SIG-M5 (cell line): ENCODE measurements at places on chromosomes 7 and 10.

- DNase-seq = no peak
Measured at GRCh38 chr10:44723619-44724325, 187.4 kb upstream of the TMEM72 start.

DNA sequence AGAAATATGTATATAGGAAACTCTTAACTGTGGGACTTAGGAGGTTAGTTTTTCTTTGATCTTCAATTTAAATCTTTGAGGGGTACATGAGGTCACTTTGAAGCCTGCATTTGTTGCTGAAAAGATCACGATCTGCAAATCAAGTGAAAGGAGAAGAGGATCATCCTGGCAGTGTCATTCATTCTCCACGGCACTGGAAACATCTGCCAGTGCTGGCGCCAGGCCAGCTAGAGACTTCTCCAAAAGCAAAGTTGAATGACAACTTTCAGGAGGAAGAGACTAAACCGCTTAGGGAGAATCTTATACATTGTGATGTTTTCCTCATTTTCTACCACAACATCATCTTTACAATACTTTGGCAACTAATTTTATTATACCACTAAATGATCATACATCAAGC, 42.5 kb downstream of the MRC1 start:
- no peak for DNase-seq

DNA sequence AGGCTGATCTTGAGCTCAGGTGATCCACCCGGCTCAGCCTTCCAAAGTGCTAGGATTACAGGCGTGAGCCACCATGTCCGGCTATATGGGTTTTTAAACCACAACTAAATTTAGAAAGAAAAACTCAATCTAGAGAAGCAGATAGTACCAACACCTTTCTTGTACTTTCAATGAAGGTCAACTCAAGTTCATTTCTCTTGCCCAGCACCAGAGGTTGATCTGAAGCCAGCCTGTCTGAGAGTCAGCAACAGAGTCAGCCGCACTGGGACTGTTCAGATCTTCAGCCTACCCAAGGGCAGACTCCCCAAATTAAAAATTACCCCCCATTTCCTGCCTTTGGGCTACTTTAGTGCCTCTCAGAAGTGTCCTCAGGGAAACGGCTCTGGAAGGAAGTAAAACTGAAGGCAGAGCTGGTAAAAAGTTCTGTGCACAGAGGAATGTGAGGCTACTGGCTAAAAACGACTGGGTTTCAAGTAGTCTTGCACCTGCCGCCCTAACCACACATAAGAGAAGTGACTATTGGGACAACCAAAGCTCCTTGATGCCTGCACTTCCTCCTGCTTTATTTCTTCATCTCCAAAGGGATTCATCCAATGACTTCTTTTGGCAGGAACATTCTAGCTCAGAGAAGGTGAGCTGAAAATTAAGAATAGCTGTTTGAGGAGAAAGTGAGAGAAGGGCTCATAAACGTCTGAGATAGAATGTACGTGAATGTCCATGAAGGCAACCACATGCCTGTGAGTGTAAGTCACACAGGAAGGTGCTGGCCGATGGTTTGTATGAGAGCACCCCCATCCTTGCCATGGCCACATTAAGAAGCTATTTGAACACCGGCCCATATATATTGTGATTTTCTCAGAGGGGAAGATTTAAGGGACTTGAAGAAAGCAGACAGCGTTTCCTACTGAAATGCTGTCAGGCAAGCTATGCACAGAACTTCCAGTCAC, 142.4 kb upstream of the PRR15 start:
- DNase-seq = no peak

GRCh38 chr10:13291821-13292773, 7.8 kb downstream of the PHYH start:
- no peak for DNase-seq

DNA sequence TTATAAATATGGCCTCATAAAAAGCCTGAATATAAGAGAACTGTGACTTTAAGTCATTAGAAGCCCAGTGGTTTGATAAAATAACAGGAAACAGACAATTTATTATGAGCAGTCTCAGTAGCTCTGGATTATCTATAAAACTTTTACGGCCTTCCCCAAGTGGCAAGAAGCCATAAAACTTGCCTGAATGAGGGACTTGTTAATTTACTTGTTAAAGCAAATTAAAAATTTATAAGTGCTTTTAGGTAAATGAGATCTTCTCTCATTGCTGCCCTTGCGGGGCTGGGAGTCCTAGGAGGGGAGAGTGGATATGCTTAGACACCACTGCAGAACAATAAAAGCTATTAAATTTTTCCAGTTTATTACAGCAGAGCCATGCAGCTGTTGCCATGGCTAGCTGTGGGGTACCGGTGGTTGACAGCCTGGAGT, 499.9 kb downstream of the AUTS2 start:
- no peak for DNase-seq

- no peak for DNase-seq
Measured at GRCh38 chr10:35194906-35195305, 68.3 kb downstream of the CREM start.

DNA sequence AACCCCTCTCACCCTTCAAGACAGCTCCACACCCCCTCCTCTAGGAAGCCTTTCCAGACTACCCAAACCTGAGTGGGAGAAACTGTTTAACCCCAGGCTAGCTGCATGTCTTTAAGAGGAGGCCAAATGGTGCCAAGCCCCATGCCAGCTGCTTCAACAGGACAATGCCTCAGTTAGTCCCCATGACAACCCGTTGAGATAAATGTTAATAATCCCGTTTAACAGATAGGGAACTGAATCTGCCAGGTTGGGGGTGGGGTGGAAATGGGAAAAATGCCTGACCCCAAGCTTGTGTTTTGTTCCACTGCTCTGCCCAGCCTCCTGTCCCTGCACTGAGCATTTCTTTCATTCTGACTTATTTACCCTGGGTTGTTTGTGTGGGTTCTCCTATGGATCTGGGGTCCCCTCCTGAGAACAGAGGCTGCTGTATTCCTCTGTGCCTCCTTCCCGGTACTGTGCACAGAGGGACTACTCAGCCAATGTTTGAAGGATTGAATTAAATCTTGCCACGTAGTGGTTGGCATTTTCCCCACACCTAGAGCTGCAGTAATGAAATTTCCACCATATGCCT, 452.6 kb upstream of the ZMIZ1 start:
- DNase-seq = no peak

GRCh38 chr7:117448655-117449054, 21.4 kb upstream of the ASZ1 start:
- DNase-seq = no peak

- no peak for DNase-seq
Measured at GRCh38 chr10:78349165-78349516, 315.5 kb downstream of the RPS24 start.

DNA sequence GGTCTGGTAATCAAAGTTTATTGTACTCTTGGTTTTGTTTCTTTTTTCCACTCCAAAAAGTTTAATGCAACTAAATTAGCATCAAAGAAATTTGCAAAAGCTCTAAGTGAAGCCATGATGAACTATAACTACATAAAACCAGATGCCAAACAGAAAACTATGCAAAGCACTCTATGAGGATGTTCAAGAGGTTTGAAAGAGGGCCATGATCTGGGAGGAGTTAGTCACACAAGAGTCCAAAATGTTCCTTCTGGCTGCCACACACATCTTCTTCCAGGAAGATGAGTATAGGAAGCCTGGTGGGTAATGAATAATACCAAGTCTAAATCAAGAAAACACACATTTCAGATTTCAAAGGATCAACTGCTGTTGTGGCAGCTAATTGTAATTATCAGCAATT, 28.4 kb downstream of the GLI3 start:
- DNase-seq = no peak

DNA sequence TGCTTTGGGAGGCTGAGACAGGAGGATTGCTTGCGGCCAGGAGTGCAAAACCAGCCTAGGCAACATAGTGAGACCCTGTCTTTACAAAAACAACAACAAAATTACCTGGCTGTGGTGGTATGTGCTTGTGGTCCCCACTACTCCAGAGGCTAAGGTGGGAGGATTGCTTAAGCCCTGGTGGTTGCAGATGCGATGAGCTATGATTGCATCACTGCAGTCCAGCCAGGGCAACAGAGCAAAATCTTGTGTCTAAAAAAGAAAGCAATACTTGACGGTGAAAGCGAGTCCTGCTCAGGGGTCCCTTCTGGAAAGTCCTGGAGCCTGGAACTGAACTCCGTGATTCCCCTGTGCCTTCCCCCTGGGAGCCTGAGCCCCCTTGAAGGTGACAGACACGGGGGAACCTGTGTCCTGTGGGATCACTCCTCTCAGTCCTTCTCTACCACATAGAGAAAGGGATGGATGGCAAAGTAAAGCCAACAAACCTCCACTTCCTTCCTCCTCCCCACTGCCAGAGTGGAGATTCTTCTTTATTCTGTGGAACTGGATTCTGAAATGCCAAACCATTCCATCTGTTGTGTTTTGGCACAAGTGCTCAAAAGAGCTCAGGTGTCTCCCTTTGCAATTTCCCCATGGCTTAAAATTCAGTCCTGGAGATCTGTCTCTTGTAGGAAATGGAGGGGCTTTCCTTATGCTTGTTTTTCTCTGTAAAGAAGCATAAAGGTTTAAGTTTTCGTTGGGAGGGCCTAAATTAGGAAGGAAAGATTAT, 50.6 kb downstream of the KIAA1217 start:
- no peak for DNase-seq

- DNase-seq = no peak
Measured at GRCh38 chr10:33290321-33291052, 44.0 kb downstream of the NRP1 start.
